ENCODE measurements at places on chromosomes 1 and 21.

DNA sequence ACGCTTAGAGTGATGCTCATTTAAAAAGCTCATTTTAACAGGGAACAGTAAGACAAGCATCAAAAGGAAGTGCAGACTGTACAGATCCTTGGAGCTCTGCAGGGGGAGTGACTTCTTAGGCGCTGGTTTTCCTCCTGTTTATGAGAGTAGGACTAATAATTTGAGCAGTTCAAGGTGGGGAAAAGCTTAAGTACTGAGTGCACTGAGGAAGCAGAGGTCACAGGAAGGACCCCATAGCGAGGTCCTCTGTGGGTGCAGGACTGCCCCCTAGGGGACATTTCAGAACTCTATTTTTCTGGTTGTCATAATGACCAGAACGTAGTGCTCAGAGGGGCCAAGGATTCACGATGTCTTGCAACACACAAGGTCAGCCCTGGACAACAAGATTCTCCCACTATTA lies 112.1 kb downstream of the HLCS start:
- no peak for DNase-seq

GRCh38 chr1:234735476-234735875 lies 125.5 kb upstream of the IRF2BP2 start:
- peak; percentile 58 for DNase-seq

GRCh38 chr1:160018900-160019299 lies 12.9 kb downstream of the PIGM start:
- no peak for DNase-seq

DNA sequence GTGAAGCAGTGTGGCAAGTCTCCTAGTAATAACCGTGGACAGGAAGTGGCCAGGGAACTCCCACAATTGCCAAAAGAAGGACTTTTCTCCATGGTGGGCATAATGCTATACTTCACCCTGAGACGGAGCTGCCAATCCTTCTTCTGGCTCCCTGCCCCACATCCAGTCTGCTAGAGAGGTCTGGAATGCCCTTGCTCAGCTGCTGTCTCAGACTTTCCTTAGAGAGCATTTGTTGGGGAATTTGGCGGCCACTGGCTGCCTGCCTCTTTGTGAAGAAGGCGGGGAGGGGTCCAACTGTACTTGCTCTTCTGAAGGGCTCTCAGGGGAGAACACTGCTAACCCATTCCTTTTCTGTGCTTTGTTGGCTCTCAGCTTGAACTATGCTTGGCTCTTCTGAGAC lies 123.7 kb upstream of the EDN2 start:
- DNase-seq: no peak

DNA sequence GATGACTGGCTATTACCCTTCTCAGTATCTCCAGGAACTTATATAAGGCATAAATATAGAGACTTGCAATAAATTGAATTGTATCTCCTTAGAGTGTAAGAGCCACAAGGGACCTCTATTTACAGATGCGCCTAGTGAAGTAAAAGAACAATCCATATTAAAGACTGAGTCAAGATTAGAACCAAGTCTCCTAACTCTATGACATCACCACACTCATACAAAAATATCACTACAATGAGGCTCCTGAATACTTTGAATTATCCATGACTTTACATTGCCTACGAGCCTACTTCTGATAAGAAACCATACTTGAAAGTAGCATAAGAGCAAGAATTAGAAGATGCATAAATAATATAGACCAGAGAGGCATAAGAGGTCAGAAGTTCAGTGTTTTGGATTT lies 18.8 kb downstream of the DPYD start:
- no peak for DNase-seq

DNA sequence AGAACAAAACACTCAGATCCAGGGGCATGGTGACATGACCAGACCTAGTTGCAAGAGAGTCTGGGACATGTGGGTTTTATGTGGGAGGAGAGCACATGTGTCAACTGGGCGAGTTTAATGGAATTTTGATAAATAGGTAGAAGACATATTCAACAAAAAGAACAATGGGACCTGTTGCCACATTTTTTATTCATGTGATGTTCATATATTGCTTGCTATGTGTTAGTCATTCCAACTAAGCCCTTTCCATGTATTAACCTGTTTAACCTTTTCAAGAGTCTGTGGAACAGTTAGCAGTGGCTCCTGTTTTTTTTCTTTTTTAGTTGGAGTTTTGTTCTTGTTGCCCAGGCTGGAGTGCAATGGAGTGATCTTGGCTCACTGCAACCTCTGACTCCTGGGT lies 30.1 kb upstream of the CSF3R start:
- DNase-seq: no peak

DNA sequence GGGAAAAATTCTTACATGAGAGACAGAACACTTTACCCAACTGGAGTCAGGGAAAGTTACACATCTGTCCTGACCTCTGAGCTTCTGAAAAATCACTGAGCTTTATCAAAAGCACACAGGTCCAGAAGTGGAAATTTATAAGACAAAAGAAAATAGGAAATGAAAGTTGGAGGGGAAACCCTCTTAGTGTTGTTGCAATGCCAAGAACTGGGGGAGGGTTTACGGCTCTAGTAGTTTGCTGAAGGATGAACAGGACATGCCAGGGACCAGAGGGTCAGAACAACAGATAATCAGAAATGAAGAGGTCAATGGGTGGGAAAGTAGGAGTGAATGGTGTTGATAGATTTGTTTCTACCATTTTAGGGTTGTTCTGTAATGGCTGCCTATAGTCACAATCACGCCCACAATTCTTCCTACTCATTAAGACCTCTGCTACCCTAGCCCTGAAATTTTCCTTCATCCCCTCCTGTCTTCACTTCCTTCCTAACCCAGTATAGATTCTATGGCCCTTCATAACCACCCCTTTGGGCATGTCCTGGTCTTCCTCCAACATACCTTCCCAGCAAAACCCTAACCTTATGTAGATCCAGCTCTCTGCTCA lies 30.3 kb upstream of the FMOD start:
- DNase-seq: no peak

GRCh38 chr1:158527190-158527815 lies 26.9 kb downstream of the OR6Y1 start:
- no peak for DNase-seq

GRCh38 chr21:42674351-42674940 lies 21.0 kb downstream of the PDE9A start:
- DNase-seq: no peak

GRCh38 chr1:243490748-243491686 lies 235.2 kb downstream of the SDCCAG8 start:
- no peak for DNase-seq

- no peak for DNase-seq
Observed at GRCh38 chr1:67457247-67457646, 27.0 kb upstream of the SERBP1 start.

GRCh38 chr1:8460132-8460544 lies 142.2 kb downstream of the SLC45A1 start:
- DNase-seq: no peak

- no peak for DNase-seq
Observed at GRCh38 chr1:44693900-44694299, 19.4 kb downstream of the ARMH1 start.

DNA sequence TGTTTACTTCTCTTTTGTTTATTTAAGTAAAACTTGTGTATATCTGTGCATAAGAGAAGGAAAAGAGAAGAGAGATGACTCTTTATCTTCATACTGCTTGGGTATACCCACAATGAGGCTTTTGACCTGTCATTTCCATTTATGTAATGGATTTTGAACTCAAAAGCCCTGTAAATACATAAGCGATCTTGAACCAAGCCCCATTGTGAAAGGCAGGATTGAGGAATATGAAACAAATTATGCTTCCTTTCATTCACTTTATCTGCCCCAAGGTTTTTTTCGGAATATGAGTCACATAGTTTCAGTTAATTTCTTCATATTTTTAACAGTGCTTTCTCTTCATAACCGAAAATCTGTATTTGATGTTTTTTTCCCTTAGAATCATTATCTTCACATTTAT lies 21.4 kb downstream of the CNST start:
- DNase-seq: no peak

DNA sequence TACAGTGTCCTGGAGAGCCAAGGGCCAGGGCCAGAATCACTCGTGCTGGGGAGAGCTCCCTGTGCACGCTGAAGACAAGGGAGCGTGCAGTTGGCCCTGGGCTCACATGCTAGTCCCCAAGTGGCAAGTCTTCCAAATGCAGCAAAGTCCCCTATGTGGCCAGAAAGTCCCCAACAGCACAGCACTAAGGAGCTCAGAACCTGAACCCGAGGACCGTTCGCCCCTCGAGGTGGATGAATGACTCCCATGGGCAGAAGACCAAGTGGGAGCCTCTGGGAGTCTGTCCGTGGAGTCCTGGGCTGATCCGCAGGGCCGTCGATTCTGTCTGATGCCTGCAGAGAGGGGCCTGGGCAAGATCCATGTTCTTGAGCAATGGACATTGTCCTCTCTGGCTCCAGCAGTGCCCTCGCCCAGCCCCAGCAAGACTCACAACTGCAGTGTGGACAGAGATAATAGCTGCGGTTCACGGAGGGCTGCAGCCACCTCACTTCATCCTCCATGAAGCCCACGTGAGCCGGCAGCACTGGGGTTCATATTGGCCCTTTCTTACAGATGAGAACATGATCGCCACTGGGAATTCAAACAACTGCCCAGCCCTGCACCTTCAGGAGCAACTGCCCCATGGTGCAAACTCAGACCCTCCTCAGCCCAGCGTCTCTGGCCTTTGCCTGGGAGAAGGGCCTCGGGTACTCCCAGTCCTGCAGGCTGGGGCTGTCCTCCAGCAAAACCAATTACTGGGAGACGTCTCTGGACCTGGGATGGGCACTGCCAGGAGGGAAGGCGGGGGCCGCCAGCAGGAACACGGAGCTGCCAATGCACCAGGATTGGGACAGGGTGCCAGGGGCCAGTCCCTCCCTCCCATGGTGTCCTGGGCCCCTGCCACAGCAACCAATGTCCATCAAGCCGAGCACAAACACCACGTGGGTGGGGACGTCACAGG lies 243.7 kb downstream of the NPHP4 start:
- DNase-seq: peak; percentile 43

- DNase-seq: peak; percentile 77
Observed at GRCh38 chr1:107936498-107937481, 28.2 kb downstream of the VAV3 start.

- DNase-seq: no peak
Observed at GRCh38 chr1:172339842-172340241, 80.6 kb upstream of the C1orf105 start.

DNA sequence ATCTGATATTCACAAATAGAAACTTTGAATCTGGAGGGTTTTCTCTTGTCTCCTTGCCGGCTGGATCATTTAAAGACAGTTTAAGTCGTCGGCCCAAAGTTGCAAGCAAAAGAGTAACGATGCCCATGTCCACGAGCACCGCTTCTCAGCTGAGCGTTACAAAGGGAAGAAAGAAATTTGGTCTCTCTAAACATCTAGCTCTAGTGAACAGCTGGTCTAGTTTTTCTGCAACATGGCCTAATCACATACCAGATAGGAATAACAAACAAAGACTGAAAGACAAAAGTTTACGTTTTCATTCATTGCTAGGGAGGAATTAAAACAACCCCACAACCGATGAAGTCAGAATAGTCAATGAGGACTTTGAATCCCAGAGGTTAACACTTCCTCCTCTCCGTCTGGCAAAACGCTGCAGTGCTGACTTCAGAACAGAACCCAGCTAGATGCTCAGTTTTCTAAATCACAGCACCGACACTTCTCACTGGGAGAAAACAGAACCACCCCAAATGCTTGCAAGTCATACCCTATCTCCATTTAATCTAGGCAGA lies 69.4 kb downstream of the NTPCR start:
- DNase-seq: no peak

- DNase-seq: no peak
Observed at GRCh38 chr1:206949641-206950040, 3.4 kb upstream of the PIGR start.

DNA sequence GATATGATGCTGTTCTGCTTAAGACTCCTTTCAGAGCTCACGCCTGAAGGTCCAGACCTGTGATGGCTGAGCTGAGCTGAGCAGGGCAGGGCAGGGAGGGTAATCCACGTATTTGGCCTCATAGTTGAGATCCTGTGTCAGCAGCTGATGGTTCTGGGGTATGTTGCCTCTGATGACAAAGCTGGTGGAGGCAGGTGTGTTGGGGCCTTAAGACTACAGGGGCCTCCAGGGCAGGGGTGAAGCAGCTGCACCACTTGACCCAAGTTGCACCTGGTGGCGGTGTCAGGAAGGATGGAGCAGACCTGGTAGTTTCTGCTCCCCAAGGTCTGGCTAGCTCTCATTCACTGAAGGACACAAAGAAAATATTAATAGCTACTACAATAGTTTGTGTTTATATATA lies 57.0 kb downstream of the FCRL5 start:
- no peak for DNase-seq

DNA sequence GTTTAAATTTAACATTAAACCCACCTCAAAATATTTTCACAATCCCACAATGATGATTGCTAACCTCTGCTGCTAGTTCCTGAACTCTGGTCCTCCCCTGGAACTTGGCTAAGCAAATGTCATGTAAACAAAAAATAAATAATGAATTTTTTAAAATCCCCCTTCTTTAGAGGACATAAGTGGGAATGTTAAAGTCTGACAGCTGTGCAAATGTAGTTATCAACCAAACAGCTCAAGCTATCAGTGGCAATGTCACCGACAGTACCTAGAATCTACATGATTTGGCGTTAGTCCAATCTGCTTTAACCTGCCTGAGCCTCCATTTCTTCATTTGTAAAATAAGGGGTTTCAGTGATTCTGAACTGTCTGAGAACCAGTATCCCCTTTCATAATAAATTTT lies 67.7 kb downstream of the GDAP2 start:
- DNase-seq: no peak

- no peak for DNase-seq
Observed at GRCh38 chr1:208628022-208628914, 384.1 kb upstream of the PLXNA2 start.

- DNase-seq: no peak
Observed at GRCh38 chr1:116851846-116852245, 57.9 kb upstream of the PTGFRN start.

DNA sequence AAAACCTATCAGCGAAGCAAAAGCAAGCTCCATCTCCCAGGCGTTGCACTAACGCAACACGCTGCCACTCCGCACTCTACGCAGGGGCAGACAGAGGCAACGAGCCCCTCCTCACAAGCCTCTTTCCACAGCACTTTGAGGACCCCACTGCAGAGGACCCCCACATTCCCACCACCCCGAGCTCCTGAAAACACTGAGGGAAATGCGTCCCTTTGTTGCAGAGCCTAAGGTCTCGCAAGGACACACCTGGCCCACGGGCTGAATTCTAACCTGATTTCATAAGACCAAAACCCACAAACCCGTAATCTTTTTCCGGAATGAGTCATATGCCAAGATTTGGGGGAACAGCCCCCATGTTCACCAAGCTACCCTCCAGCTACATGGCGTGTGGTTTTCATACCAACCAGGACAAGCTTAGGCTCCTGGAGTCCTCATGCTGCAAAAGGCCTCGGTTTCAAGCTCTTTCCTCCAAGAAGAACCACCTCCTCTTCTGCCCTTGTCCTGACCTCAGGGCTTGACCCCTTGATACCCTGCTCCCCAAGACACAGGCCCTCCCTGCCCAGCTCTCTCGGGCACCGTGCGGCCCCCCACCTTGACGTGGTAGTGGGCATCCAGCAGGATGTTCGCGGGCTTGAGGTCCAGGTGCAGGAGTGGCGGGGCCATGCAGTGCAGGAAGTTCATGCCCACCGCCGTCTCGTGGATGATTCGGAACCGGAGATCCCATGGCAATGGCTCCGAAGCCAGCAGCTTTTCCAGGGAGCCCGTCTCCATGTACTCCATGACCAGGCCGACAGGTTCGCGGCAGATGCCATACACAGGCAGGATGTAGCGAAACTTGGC lies 10.7 kb downstream of the RIPK4 start:
- no peak for DNase-seq

Data from activated effector memory CD4-positive, alpha-beta T cell treated with anti-CD3 and anti-CD28 coated beads, Interleukin-2, amount 50 U/mL, for 16 hours (primary cell).